ENCODE measurements at places on chromosomes 6 and 20.

DNA sequence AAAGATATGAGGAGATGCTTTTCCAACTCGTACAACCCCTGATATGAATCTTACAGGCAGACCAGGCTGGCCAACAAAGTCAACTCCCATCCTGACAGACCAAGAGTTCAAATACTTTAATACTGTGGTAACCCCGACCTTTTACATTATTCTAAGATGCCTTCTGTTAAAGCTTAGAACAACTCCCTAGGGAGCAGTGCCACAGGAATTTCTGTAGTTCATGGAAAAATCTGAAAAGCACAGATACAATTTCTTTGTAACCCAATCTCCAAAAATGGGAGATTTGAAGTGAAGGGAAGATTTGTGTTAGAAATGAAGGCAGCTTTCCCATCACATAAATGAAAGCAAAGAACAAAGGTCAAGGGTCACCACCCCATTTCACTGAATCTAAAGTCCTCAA lies 151.3 kb upstream of the BEND6 start:
- DNase-seq: no peak

- no peak for DNase-seq
Observed at GRCh38 chr6:31394381-31394780, 9.0 kb upstream of the MICA start.

- no peak for DNase-seq
Observed at GRCh38 chr6:40714143-40714542, 127.0 kb upstream of the LRFN2 start.

DNA sequence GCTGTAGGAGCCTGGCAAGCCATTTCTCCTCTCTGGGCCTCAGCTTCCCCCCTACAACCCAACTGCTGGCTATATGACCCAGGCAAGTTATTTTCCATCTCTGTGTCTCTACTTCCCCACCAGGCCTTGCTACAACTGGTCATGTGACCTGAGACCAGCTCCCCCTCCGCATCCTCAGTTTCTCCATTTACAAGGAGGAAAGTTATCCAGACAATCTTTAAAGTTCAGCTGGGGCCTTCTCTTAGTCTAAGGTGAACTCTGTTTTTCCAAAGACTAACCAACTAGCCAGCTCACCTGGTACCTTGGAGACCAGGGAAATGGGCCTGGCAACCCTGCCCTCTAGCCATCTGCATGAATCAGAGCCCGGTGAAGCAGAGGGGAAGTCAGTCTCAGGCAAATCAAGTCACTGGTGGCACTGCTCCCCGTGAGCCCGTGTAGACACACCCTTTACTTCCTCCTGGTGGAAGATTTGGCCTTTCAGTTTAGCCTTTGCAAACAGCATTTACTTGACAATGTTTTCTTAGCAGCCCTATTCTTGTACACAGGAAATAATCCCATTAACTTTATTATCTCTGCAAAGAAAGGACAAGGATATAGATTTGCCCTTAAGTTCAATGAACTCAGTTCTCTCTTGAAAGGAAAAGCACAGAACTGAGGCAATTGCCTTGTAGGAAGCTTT lies 157.7 kb downstream of the VEGFA start:
- no peak for DNase-seq

- no peak for DNase-seq
Observed at GRCh38 chr6:38320843-38321242, 318.9 kb downstream of the BTBD9 start.

- no peak for DNase-seq
Observed at GRCh38 chr6:13089296-13089994, 238.9 kb downstream of the TBC1D7 start.

DNA sequence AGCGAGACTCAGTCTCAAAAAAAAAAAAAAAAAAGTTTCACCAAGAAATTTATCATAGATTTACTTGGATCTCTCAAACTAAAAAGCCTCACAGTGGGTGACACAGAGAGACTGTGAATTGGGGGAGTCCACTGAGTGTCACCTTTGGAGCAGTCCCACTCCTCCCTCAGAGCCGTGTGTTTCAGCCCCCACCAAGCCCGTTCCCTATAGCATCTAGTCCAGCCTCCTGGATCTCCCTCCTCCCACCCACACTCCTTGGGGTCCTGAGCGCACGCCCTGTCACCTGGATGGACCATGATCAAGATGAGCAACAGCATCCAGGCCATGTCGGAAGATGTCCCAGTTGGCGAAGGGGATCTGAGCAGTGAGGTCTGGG lies 422 bp downstream of the NCR3 start:
- no peak for DNase-seq

GRCh38 chr20:24575811-24576210 lies 106.4 kb downstream of the SYNDIG1 start:
- DNase-seq: no peak

GRCh38 chr20:36653456-36653855 lies 7.5 kb upstream of the SLA2 start:
- DNase-seq: no peak

GRCh38 chr6:167115054-167115453 lies 7.8 kb upstream of the CCR6 start:
- no peak for DNase-seq

DNA sequence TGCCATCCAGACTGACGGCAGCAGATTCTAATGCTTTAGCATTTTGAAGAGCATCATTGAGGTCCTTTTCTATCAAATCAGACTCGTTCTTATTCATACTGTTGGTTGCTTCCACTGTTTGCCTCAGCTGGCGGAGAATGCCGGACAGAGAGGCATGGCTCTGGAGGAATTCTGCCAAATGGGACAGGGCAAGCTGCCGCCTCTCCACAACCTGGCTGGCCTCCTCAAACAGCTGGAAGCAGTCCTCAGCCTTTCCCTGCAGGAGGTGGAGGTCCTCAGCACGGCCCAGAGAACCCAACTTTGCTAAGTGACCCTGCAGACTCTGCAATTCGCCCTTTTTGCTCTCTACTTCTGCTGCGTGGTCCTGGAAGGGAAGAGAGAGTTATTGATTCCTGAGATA lies 220.5 kb downstream of the SYNE1 start:
- no peak for DNase-seq

GRCh38 chr20:32924781-32925180 lies 66.1 kb downstream of the EFCAB8 start:
- DNase-seq: no peak

DNA sequence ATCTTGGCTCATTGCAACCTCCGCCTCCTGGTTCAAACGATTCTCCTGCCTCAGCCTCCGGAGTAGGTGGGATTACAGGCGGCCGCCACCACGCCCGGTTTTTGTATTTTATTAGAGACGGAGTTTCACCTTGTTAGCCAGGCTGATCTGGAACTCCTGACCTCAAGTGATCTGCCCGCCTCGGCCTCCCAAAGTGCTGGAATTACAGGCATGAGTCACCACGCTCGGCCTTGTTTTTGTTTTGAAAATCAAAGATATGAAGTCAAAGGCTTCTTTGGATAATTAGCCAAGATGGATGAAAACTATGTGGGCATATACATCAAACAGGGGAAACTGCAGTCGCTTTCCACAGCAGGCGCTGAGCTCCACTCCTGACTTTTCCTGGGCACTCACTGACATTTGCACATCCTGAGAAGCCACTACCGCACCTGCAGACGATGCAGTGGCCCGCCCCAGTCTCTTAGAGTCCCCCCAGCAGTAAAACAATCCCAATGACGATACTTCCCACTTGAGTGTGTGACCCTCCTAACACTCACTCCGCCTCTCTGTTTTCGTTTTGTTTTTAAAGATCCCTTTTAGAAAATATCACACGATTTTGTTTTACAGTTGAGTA lies 44.1 kb downstream of the GJA1 start:
- DNase-seq: no peak

- DNase-seq: no peak
Observed at GRCh38 chr20:4924446-4924845, 76.9 kb downstream of the SLC23A2 start.

DNA sequence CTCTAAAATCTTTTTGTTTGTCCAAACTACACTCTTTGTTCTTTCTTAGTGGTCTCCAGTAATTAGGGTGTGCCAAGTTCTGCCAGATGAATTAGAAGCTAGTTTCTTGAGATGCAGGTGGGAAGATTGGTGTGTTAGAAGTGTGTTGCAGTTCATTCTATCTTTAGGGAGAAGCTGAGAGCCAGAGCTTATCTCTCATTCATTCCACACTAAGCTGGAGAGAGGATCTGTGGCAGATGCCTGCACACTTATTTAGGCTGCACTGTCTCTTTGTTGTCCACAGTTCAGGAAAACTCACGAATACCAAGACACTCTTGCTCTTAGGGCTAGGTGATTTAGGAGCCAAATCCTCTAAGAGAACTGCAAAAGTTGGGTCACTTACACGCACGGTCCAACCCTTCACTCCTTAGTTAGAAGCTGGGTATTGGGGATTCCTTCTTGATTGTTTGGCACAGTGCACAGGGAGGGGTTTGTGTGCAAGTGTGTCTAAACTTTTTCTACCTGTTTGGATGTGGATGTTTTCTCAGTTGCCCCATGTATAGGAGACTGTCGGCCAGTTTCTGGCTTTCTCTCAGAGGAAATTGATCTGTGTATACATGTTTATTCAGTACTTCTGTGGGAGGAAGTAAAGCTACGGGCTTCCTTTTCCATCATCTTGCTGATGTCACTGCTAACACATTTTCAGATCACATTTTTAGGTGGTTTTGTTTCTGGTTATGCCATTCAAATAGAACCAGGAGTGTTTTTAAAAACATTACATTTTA lies 49.5 kb downstream of the SMAP1 start:
- no peak for DNase-seq

DNA sequence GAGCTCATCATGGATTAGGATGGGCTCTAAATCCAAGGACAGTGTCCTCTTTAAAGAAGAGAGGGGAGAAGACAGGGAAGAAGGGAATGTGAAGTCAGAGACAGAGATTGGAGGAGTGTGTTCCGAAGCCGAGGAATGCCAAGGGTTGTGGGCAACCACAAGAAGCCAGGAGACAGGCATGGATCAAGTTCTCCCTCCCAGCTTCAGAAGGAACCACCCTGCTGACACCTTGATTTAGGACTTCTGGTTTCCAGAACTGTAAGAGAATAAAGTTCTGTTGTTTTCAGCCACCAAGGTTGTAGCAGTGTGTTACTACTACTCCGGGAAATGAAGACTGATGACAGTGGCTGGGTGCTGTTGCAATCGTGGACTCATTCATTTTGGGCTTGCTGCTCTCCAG lies 120.1 kb downstream of the RPS12 start:
- no peak for DNase-seq

DNA sequence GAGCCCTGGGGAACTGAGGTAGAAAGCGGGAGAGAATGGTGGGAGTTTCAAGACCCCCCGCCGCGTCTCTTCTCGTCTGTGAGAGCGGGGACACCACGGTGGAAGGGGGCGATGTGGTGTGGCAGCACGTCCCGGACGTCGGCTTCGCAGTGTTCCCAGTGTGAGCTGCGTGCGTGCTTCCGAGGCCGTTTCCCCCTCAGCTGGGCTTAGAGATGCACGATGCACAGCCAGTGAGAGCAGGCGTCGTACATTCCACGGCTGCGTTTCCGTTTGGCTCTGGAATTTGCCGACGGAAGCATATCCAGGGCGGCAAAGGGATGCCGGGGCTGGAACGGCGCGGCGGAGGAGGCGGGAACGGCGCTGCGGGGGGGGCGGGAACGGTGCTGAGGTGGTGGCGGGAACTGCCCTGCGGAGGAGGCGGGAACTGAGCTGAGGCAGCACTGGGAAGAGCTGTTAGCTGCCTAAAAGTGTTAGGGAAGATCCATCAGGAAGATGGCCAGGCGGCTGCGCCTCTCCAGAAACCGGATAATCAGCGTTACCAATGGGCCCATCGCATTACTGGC lies 37.7 kb downstream of the KIF25 start:
- DNase-seq: peak; percentile 72

GRCh38 chr6:151494235-151494935 lies 568 bp downstream of the CCDC170 start:
- peak; percentile 48 for DNase-seq

- DNase-seq: no peak
Observed at GRCh38 chr6:159101656-159102055, 56.9 kb upstream of the TAGAP start.

DNA sequence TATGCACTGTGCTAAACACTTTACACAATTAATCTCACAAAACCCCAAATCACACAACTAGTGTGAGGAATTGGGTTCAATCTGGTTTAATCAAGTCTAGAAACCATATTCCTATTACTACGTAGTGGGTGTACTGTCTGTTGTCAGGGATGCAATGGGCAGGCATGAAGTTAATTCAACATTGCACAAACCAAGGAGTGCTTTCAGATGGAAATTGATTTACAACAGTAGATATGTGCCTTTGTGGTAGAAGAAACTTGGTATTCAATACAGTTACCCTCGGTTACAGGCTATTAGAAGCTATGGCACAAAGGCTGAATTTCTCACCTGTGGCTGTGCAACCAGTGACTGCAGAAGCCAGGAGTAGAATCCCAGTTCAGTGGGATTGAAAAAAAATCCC lies 157.8 kb downstream of the CLIC5 start:
- DNase-seq: no peak

DNA sequence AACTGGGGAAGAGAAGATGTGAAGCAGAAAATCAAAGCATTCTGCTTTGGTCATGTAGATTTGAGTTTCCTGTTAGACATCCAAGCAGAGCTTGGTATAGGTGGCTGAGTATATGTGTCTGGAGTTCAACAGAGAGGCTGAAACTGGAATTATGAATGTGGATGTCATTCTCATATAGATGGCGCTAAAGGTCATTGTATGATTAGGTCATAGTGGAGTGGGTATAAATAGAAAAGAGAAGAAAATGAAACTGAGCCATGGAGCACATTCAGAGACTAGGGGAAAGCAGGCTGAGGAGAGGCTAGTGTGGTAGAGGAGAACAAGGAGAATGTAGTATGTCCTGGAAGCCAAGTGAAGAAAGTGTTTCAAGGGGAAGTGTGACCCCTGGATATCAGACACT lies 295.6 kb upstream of the PLN start:
- DNase-seq: no peak

DNA sequence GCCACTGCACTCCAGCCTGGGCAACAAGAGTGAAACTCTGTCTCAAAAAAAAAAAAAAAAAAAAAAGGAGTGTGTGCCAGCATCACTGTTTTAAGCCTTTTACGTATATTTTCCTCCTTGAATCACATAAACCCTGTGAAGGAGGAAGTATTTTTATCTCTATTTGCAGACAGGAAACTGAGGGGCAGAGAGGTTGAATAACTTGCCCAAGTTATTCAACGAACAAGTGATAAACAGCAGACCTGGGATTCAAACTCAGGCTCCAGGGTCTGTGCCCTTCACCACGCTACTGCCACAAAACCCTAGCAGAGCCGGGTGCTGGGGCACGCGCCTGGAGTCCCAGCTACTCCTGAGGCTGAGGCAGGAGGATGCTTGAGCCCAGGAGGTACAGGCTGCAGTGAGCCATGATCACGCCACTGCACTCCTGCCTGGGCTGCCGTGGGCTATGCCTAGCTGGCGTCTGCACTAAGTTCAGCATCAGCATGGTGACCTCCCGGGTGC lies 9.4 kb upstream of the AVP start:
- DNase-seq: no peak

GRCh38 chr20:61934716-61935530 lies 130.8 kb downstream of the TAF4 start:
- no peak for DNase-seq

- DNase-seq: no peak
Observed at GRCh38 chr6:50147371-50147770, 97.6 kb upstream of the DEFB112 start.

Data from ecto neural progenitor cell (in vitro differentiated cells).